ENCODE measurements at places on chromosomes 12 and 14.

DNA sequence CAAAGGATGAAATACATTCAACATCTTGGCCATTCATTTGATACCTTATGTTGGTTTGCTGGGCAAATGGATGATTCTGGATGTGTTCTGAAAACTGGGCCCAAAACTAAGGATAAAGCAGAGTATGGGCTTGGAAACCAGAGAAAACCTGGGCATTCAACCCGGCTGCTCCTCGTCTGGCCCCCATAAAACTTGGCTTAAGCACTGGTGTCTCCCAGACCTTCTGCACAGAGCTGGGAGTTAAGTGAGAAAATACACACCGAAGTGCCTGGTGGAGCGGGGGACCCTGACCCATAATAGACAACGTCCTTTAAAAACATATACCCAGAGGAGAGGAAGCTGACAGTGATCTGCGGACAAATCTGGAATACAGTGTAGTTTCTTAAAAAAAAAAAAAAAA is 112.5 kb downstream of the FOXN3 start:
- DNase-seq: no peak

- no peak for DNase-seq
These were observed 56.6 kb downstream of the SCN8A start for GRCh38 chr12:51647647-51648046.

DNA sequence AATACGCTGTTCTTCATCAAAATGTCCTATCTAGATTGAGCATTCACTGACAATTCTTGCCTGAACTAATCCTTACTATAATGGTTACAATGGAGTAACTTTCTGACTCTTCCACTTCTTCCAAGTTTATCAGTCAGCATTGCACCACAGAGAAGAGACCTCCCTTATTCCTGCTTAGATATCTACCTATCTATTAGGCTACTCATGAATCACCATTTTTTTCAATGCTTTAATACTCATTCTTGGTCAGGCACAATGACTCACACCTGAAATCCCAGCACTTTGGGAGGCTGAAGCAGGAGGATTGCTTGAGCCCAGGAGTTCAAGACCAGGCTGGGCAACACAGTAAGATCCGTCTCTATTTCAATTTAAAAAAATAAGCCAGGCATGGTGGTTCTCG is 39.3 kb downstream of the RPS6KA5 start:
- no peak for DNase-seq

- DNase-seq: no peak
These were observed 485.8 kb upstream of the ATXN7L3B start for GRCh38 chr12:74051848-74052247.

GRCh38 chr12:44570036-44570583 is 306.0 kb downstream of the NELL2 start:
- no peak for DNase-seq
